Stromal cell of bone marrow (primary cell): ENCODE measurements at places on chromosomes 2 and 18.

- no peak for DNase-seq
Measured at GRCh38 chr2:111904726-111905474, 6.5 kb downstream of the MERTK start.

DNA sequence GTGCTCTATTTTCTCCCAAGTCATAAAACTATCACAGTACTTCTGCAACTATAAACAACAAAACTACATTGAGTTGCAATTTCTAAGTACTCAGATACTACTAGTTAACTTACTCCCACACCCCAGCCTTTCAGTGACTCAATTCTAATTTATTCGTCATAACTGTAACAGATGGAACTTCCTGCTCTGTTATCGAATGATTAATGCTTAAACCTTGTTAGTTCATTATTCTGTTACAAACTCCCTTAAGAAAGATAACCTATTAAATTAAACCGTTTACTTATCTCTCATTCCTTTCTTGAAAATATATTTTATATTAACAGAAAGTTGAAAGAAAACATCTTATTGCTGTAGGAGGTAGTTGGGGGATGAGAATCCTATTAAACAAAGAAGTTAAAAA lies 17.0 kb downstream of the TNFAIP6 start:
- DNase-seq = peak; percentile 47

- DNase-seq = no peak
Measured at GRCh38 chr18:56696966-56697365, 45.8 kb downstream of the WDR7 start.

- no peak for DNase-seq
Measured at GRCh38 chr2:10493075-10493633, 45.0 kb upstream of the ODC1 start.

DNA sequence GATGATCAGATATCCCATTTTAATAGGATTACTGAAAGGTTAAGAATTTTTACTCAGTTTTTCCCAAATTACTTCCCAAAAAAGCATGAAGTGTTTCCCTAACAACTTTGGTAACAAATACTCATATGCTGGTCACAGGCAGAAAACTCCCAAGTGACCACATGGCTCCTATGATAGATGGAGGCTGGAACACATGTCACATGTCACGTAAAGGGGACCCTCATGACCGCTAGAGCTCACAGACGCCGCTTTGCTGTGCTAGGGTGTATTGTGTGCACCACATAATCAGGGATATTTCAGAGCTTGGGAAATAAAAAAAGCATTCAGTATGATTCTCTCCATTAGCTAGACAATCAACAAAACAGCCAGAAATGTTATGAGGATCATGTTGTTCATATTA lies 228.2 kb downstream of the TMEM163 start:
- no peak for DNase-seq

GRCh38 chr2:189267491-189267890 lies 87.9 kb upstream of the COL5A2 start:
- no peak for DNase-seq

DNA sequence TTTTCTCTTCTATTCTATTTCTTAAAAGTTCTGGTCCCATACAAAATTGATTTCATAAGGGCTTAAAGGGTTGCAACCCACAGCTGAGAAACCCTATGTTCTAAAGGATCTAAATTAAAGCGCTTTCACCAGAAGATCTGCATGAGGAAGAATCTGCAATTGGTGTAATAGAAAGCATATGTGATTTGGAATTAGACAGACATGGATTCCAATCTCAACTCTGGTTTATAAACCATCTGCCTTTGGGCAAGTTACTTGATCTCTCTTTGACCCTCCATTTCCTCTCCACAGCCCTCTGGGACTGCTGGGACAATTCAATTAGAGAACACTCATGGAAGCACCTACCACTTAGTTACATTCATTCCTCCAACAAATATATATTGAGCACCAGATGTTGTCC lies 178.7 kb downstream of the ANTXR1 start:
- DNase-seq = no peak

- DNase-seq = no peak
Measured at GRCh38 chr2:186328838-186329237, 157.2 kb upstream of the ZC3H15 start.

DNA sequence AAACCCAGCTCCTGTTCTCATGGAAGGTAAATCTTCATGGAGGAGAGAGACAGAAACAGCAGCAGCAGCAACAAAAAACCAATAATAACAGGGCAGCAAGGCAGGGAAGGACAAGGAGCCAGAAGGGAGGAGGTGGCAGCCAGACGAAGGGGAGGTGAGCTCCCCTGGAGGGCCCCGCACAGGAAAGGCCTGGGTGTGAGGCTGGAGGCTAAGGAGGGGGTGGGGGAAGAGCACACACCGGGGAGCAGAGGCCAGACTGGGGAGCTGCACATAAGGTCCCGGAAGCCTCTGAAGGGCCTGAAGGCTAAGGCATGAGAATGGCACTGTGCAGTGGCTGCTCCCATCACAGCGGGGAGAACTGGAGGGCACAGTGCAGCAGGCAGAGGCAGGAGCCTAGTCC lies 94.8 kb upstream of the SMAD7 start:
- no peak for DNase-seq

GRCh38 chr2:171159372-171160118 lies 1.1 kb downstream of the TLK1 start:
- no peak for DNase-seq

DNA sequence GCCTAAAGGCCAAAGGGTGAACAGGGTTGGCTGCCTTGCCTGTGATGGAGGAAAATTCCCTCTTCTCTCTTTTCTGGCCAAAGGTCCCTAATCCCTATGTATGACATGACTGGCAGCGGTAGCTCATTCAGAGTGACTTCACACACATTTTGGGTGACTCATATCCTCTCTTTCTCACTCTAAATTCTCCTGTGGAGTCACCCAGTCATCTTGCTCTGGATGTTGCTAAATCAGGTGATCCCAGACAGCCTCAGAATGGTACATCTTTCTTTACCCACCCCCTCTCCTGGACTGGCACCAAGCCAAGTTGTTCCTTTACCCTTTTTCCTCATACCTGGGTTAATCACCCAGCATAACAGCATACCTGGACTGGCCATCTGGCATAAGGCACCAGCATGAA lies 77.2 kb downstream of the NEURL3 start:
- peak; percentile 65 for DNase-seq

DNA sequence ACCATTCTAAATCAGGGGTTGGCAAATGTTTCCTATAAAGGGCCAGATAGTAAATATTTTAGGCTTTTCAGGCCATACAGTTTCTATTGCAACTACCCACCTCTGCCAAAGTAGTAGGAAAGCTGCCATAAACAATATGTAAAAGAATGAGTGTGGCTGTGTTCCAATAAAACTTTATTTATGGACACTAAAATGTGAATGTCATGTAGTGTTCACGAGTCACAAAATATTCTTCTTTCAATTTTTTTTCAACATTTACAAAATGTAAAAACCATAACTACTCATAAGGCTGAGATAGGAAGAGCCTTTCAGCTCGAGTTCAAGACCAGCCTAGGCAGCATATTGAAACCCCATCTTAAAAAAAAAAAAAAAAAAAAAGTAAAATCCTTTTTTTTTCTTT lies 13.4 kb downstream of the KCNG3 start:
- DNase-seq = no peak

- no peak for DNase-seq
Measured at GRCh38 chr2:46813020-46813415, 102.6 kb downstream of the MCFD2 start.

DNA sequence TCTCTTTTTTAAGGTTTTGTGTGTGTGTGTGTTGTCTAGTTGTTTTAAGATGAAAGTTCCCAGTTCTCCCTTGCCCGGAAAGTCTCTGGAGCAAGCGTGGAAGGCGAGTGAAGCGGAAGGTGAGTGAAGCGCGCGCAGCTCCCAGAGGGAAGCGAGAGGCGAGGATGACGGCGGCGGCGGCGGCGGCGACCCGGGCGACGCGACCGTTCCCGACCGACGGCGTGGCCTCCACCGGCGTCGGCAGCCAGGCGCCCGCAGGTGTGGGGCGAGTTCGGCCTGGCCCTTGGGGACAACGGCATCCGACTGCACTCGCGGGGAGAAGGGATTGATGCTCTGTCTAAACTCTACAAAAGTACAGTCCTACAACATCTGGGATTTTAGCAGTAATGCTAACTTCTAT lies 321.9 kb downstream of the CELF4 start:
- DNase-seq = no peak

DNA sequence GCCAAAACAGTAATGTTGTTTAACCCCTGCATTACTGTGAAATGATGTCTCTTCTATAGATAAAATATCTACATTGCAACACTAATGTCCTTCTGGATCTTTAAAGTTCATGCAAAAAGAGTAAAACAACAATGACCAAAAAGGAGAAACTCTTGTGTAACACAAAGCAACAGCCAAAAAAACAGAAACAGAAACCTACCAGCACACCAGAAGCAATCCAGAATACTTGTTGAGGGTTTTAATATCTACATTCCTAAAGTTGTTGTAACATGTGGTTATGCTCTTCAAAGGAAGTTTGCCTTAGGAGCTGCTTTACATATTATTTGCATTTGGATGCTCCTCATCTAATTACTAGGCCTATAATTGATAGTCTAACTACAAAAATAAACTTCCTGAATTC lies 157.2 kb downstream of the BABAM2 start:
- DNase-seq = peak; percentile 44

DNA sequence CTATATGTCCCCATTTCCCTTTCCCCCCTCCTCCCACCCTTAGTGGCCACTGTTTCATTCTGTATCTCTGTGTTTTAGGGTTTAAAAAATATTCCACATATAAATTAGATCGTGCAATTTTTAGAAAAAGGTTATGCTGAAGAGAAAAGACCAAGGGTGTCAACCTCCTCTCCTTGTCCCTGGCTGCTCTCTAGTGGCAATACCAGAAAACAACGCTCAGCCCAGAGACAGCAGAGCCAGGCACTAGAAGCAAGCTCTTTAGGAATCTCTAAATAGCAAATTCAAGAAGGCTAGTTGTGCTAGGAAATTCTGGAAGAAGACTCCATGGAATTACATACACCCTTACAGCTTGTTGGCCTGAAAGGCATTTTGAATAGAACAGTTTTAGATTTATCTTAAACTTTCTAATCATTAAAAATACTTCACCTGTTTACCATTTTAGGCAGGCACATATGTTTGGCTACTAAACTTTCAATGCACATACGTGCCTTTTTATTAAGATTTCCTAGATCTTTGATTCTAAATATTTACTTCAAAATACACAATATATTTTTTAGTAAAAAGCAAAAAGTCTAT lies 35.1 kb upstream of the RASGRP3 start:
- DNase-seq = peak; percentile 54

DNA sequence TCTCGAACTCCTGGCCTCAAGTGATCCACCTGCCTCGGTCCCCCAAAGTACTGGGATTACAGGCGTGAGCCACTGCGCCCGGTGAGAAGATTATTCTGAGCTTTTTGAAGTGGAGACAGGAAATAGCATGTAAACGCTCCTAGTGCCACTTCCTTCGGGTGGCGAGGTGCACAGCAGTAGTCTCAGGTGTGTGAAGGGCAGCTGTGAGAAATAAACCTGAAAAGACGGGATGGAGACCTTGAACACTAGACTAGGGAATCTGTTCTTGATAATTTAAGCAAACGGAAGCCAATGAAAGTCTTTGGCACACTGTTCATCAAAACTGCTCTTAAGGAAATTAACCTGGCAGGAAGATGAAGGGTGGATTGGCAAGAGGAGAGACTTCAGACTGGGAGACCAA lies 439 bp upstream of the PLEKHH2 start:
- no peak for DNase-seq

- DNase-seq = no peak
Measured at GRCh38 chr2:239161711-239162140, 239.1 kb downstream of the HDAC4 start.

GRCh38 chr2:123935405-123935804 lies 89.7 kb upstream of the CNTNAP5 start:
- no peak for DNase-seq

DNA sequence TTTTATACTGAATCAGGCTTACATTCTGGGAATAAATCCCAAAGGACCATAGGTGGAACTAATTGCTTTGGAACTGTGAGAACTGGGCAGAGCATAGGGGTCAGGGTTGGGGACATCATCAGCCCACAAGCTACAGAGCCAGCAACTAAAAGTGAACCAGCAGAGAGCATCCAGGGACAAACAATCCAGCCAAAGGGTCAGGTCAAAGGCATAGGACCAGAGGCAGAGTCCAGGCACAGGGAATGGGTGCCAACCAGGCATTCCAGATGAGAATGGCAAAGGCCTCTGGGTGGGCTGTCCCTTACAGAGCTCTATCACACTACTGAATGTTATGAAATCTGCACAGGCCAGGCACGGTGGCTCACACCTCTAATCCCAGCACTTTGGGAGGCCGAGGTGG lies 12.3 kb upstream of the DNER start:
- DNase-seq = no peak

GRCh38 chr2:37156071-37156856 lies 516 bp downstream of the EIF2AK2 start:
- no peak for DNase-seq

- no peak for DNase-seq
Measured at GRCh38 chr2:69159986-69160385, 147.0 kb downstream of the ANTXR1 start.

GRCh38 chr2:185835974-185836373 lies 97.4 kb downstream of the FSIP2 start:
- no peak for DNase-seq

DNA sequence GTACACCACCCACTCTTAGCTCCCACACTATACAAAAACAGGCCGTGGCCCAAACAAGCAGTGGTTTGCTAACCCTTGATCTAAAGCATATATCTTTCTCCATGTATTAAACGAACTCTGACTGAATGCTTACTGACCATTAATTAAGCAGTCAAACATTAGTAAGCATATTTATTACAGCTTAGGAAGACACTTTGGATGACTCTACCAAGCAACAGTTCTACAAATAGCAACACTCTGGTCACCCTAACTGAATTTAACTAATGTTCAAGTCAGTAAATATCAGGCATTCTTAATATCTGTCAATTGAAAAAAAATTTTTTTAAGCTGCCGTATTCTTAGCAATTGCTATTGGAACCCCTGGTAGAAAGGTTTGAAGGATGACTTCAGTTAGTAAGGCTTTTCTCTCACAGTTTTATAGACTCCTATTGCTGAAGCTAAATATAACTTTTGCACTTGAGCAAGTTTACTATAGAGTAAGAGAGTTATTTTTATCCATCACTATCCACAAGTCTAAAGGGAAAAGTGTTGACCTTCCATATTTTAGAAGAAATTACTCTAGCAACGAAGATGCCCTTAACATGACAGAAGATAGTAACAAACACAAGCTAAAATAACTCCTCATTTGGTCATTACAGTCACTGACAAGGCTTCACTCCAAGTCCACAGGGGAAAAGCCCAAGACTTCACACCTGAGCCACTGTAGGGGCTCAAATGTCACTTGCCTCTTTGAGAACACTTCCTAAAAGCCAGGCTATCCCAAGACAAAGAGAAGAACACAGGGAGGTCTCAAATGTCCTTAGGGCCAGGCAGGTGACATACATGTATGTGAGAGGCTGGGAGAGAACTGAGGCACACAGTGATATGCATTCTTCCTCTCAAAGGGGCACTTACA lies 74.4 kb downstream of the RTN4 start:
- DNase-seq = no peak

DNA sequence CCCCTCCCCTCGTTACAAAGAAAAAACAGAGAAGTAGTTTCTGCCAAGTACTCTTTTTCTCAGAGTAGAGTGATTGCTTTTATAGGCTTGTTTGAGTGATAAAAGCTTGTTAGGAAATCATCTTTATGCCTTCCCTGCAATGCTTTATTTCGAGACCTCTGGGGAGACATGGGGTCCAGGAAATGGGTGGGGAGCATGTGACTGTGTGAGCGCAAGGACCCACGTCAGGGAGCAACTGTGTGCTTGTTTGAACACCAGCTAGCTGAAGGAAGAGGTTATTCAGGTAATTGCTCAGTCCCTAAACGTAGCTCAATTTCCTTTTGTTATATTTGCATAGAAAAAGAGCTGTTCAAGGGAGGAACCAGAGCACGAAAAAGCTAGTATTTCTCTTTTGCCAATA lies 187.3 kb downstream of the FAM210A start:
- no peak for DNase-seq
